Mesothelial cell of epicardium (in vitro differentiated cells): ENCODE measurements at places on chromosomes 13 and 19.

- DNase-seq = no peak
Measured at GRCh38 chr13:79492313-79492798, 11.4 kb downstream of the NDFIP2 start.

- no peak for DNase-seq
Measured at GRCh38 chr13:99406799-99407201, 94.5 kb upstream of the TM9SF2 start.

- DNase-seq = no peak
Measured at GRCh38 chr19:56639217-56639616, 3.7 kb upstream of the SMIM17 start.

DNA sequence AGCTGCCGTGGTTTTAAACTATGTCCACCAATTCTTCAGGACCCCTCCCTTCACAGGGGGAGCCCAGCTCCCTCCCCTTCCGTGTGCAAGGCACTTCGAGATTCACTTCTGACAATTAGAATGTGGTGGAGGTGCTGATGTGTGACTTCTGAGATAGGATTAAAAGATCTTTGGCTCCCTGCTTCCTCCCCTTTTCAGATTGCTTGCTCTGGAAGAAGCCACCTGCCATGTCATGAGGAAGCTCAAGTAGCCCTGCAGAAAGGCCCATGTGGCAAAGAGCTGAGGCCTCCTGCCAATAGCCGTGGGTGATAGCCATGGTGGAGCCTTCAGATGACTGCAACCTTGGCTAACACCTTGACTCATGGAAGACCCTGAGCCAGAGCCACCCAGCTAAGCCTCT lies 204.9 kb downstream of the COL4A1 start:
- DNase-seq = no peak

GRCh38 chr19:3243819-3244700 lies 19.6 kb downstream of the CELF5 start:
- peak; percentile 60 for DNase-seq
